ENCODE measurements at places on chromosomes 5 and 9.

- DNase-seq: no peak
Measured at GRCh38 chr5:156647034-156647451, 203.1 kb upstream of the PPP1R2B start.

DNA sequence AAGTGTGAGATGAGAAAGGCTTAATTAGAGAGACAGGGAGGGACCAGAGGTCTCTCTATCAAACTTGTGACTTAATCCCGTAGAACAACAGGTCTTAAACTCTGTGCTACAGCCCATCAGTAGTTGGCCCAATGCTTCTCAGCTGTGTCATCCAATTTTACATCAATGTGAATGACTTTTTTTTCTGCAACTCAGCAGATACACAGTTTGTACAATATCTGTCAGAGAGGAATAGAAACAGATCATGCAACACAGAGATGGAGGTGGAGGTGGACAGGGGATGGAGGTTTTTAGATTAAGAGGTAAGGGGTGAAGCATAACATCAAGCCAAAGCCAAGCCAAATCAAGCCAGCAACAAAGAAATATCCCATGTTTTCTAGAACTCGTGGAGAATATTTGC lies 43.0 kb downstream of the FBXW11 start:
- DNase-seq: no peak

DNA sequence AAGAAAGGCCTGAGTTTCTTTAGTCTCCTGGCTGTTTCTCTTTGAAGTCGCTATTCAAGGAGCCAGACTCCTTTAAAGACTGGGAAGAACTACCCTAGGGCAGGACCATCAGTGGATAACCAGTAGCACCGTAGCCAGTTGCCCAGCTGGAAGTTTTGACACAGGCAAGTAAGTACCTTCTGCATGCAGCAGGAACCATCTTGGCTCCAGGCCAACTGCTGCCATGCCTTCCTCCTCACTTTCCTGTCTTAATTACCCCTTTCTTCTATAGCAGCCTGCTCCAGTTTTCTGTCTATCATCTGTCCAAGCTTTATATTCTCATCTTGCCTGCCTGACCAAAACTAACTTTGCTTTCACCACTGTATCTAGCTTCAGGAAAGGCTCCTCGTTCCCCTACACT lies 149.7 kb upstream of the SV2C start:
- no peak for DNase-seq

GRCh38 chr5:96016216-96016615 lies 54.6 kb upstream of the ELL2 start:
- DNase-seq: no peak

GRCh38 chr5:76622973-76623596 lies at the start of gene F2RL2:
TSS of gene F2RL2 (minus strand) at chr5:76623403. CDS start at chr5:76623230, 173 bp downstream.
- no peak for DNase-seq

- no peak for DNase-seq
Measured at GRCh38 chr5:199950-200645, 8.8 kb downstream of the LRRC14B start.

DNA sequence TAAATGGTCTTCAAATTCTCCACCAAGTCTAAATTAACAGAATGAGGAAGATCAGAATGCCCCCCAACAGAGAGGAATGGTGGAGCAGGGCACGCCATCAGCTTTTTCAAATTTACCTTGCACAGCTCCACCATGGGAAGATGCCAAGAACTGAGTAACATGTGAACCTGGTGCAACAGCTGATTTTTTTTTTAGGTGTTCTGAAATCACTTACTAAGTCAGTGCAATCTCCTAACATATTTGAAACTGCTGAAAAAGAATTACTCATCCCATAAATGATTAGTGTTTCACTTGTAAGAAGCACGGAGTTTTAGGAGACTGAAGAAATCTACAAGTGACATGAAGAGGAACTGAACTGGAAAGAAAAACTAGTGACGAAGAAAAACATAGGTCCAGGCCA lies 5.1 kb downstream of the TMEM245 start:
- DNase-seq: no peak

DNA sequence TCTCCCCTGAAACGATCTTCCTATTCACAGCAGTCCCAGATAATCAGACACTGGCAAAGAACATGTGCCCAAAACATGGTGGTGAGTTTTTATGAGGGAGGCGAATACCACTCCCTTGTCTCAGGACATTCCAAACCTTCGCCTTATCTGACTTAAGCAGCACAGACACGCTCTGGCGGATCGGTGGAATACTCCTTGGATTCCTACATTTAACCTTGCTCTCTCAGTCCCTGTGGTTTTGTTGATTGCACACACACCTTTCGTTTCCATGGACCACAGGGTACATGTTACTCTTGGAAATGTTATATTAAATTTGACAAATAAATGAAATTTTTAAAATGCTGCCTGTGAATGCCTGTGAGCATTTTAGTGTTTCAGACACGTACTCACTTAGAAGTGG lies 87.8 kb upstream of the CPEB4 start:
- DNase-seq: no peak

DNA sequence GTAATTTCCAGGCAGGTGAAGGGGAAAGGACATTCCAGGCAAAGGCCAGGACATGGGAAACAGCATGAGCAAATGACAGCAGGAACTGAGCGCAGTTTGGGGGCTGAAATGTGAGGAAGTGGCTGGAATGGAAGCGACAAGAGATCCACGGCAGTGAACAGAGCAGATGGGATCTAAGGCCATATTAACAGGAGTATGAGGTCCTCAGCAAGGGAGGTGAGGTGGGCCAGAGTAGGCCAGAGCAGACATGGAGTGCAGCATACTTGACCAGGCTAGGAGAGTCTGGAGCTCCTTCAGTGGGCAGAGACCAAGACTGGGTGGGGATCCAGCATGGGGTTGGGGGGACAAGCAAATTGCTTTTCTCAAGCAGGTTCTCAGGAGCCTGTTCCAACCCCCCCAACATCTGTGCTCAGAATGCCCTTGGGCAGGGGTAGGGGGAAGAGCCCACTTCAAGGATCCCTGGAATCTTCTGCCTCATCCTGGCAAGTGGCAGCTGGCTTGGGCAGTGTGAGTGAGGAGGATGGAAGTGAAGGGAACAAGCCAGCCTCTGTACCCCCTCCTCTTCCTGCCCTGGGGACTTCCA lies 34.5 kb downstream of the DAB2IP start:
- DNase-seq: no peak

DNA sequence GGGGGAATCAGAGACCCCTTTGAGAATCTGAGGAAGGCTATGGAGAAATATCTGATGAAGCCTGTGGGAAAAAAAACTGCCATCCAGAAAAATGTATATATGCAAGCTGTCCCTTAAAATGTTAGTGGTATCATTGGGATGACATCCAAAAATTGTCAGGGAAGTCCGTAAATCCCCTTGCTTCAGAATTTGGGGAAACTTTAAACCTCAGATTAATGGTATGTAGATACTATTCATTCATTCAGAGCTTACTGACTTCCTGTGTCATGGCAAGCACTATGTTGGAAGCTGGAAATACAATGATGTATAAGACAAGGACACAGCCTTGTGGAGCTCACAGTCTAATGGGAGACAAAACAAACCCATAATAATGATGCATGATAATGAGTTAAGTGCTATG lies 10.9 kb upstream of the MOB3B start:
- no peak for DNase-seq

- no peak for DNase-seq
Measured at GRCh38 chr9:126320158-126320922, 6.3 kb upstream of the MVB12B start.

GRCh38 chr5:135171336-135171735 lies 137.3 kb upstream of the PITX1 start:
- no peak for DNase-seq

DNA sequence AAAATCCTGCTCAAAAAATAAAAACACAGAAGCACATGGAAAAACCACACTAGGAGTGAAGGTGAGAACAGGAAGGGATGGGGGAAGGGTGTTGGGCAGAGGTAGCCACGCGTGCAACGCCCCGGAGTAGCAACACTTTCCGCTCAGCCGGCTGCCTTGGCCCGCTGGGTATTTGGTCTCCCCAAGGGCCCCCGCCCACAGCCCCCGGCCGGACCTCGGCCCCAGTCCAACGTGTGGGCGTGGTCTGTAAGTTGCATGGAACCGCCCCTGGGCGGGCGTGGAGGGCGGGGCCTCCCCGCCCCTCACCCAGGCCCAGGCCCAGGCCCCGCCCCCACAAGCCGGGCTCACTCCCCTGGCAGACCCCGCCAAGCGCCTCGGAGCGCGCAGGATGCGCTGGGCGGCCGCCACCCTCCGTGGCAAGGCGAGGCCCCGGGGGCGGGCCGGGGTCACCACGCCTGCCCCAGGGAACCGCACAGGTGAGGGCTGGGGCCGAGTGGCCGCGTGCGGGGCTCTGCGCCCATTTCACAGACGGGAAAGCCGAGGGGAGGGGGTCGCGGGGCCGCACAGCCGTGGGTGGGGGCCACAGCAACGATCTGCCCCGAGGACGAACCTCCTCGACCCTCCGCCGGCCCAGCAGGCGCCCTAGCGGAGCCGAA lies at the start of gene SUSD3:
Gene SUSD3, plus strand, starts transcription at position 347 of the 656 bp plus-strand sequence. Its CDS starts 42 bp downstream, at position 389.
- no peak for DNase-seq

DNA sequence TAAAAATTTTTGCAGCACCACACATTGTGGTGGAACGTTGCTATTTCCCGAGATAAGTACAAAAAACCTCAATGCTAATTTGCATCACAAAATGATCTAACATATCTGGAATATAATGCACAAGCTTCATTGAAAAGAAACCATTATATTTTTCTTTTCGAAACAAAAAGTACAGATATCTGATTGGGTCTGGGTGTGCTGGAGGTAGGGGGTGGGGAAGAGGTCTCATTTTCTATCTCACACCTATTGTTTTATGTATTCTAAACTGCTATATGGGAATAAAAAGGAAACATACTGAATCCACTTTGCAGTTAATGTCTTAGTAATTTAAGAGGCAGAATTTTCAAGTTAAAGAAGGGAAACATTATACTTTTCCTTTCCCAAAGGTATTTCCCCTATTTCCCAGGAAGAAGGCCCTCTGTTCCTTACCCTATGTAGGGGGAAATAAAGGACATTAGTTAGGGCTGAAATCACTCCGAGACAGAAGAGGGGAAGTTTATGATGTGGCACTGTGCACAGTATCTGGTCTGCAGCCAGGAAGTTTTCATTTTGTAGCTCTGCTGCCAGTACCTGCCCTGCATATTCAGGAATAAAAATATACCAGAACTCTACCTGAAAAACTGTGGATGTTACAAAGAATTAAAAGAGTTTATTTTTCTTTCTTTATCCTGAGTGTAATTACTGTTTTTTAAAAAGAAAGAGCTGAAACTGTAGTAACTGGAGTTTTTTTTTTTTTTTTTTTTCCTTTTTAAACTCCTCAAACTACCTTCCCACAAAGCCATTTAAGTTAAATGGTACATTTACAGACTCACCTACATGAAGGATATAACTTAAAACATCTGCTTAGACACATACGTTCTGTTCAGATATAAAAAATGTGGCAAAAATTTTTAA lies 7.4 kb downstream of the MEF2C start:
- no peak for DNase-seq

DNA sequence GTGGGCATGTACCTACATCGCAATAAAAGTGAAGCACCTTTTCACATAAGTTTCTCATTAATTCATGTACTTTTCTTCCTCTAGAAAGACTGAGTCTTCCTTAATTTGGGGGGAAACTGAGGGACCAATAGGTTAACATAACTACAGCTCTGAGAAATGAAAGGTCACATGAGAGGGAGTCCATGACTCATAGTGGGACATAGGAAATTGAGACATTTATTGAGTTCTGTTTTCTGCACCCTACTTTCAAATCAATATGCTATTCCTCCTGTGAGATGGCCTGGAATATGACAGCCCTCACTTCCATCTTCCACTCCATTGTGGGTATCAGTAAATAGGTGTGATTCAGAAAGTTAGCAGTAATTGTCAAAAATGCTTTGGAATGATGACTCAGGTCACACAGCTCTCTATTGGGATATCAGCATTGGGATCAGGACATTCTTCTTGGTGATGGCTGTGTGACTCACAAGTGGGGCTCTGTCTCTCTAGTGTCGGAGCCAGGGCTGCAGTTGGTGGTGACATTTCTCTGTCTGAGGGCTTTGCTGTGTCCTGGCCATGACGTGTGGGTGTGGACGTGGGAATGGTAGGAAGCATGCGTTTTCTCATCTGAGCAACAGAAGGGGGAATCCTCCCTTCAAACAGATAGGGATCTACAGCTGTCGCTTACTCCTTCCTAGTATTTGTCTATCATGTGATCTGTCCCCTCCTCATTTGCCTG lies 125.0 kb downstream of the TRIO start:
- no peak for DNase-seq

DNA sequence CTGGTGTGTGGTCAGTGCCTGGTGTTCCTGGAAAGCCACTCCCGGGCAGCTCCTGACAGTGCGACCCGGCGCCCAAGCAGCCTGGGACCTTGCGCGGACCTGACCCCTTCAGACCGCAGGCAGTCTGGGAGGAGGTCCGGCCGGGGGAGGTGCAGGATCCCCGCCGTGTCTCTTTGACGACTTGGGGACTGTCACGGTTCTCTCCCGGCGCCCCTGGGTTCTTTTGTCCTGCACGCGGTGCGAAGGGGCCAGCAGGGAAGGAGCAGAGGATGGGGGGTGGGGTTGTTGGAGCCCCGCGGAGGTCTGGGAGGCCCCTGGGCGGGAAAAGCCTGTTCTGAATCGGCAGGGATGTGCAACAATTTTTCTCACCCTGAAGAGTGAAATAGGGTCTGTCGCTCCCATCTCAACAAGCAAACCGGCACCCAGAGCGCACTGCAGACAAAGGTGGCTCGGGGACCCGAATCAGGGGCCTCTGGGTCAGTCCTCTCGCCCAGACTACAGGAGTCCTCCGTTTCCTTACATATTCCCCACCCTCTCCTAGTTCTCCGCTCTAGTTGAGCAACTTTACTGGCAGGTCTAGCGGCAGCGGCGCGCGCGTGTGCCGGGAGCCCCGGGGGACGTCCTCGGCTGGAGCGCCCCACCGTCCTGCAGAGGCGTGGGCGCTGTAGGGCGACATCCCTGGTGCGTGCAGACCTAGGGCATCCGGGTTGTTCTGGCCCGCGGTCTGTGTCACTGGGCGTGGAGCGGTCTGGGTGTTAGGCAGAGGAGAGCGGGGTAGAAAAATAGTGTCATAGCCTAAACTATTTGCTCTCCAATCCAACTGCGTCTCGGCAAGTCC lies 1.2 kb downstream of the VCAN start:
- DNase-seq: peak; percentile 37

DNA sequence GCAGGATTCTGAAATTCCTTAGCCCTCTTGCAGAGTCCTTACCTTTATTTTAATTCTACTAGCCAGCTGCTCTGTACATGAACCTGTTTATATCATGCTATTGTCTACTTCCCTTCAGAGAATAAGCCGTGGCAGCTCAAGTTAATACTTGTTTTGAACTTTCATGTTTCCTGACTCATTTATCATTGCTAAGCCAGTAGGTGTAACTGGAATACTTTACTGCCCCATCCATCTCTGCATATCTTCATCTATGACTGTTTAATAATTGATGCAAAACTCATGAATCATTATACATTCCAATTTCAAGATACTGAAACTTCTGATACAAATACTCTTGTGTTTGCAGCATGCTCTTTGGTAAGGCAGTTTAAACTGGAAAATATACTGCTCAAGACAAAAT lies 174.7 kb downstream of the PPP2R2B start:
- no peak for DNase-seq

DNA sequence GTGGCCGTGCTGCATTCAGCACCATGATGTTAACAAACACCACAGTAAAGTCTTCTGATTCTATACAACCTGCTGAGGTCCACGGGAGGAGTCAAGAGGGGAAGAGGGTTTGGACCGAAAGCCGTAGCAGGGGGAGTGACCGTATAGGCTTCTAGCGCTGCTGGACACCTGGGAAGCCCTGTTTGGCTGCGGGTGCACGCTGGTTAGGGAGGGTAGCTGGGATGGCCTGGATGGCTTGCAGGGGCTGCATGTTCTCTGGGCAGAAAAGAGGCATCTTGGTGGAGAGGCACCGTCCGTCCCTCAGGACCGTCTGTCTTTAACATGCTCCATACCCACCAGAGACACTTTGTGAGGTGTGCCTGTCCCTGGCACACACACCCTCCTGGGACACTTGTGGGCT lies 251.0 kb upstream of the IRX1 start:
- DNase-seq: no peak

All from substantia nigra (tissue), 51 donors.